ENCODE measurements at places on chromosomes 6 and 20. TPM values are rescaled to one million over a fixed set of nuclear protein-coding genes. Genes with fewer than 3 reads are reported as not detected.

- DNase-seq: no peak
- no peak overlapping the region for H3K4me3 ChIP-seq
- H3K4me1 ChIP-seq: peaks cover 9% of the 10 kb centered on the region
- H3K27ac ChIP-seq: no peak overlapping the region
- no peaks in the 10 kb centered on the region for H3K27me3 ChIP-seq
These were observed 31.6 kb upstream of the MRPS10 start for GRCh38 chr6:42249279-42249678.

- peaks cover 24% of the 10 kb centered on the region for H3K27me3 ChIP-seq
- DNase-seq: no peak
- peaks cover 14% of the 10 kb centered on the region for H3K4me1 ChIP-seq
- H3K4me3 ChIP-seq: no peak overlapping the region
These were observed 98.1 kb downstream of the YTHDF1 start for GRCh38 chr20:63117661-63118302.

- peaks cover 24% of the 10 kb centered on the region for H3K4me1 ChIP-seq
- no peak for DNase-seq
- H3K27me3 ChIP-seq: no peaks in the 10 kb centered on the region
- H3K36me3 ChIP-seq: no peaks in the 10 kb centered on the region
- no peak overlapping the region for H3K27ac ChIP-seq
These were observed 91.5 kb upstream of the RPS6KA2 start for GRCh38 chr6:166718516-166718915.

DNA sequence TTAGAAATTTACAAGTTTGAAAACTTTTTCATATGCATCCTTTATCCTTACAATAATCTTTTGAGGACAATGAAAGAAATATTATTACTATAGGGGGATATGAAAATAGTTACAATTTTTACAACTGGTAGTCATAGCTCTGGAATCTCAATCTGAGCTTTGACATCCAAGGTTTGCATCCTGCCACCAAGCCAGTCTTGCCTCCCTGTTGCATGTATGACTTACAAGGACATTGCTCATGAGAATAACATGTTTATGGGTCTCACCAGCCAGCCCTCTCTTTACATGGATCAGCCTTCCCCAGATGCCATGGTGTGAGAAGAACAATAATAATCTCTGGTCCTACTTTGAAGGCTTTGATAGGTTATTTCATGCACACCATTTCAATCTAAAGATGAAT lies 67.5 kb downstream of the THEMIS start:
- H3K36me3 ChIP-seq: no peaks in the 10 kb centered on the region
- H3K27me3 ChIP-seq: no peaks in the 10 kb centered on the region
- no peaks in the 10 kb centered on the region for H3K4me1 ChIP-seq
- no peak overlapping the region for H3K4me3 ChIP-seq
- no peak for DNase-seq
- H3K27ac ChIP-seq: no peak overlapping the region

GRCh38 chr6:68192988-68193387 lies 442.1 kb upstream of the ADGRB3 start:
- no peaks in the 10 kb centered on the region for H3K27me3 ChIP-seq
- DNase-seq: no peak
- no peaks in the 10 kb centered on the region for H3K36me3 ChIP-seq
- H3K4me3 ChIP-seq: no peak overlapping the region

Gene FAM209B
- total RNA-seq: not detected

DNA sequence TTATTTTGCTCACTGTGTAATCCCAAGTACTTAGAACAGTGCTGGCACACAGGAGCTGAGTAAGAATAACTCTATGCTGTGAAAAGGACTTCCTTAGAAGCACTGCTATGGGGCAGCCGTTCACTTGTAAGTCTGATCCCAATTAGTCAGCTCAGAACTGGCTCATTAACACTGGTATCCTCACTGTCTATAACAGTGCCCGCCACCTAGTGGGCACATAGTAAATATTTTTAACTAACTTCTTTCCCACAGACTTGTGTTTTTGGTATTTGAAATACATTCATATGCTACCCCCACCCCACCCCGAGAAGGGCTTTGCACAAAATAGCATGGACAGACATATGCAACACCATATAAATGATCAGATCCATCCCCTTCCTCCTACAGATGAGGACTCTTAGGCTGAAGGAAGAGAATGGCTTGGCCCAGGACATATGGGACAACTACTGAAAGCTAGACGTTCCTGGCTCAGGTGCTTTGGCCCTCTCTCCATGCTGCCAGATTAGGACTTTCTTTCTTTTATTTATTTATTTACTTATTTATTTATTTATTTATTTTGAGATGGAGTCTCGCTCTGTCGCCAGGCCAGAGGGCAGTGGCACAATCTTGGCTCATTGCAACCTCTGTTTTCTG lies 47.1 kb downstream of the DST start:
- H3K27ac ChIP-seq: no peak overlapping the region
- no peak overlapping the region for H3K4me3 ChIP-seq
- H3K36me3 ChIP-seq: peaks cover 15% of the 10 kb centered on the region
- no peaks in the 10 kb centered on the region for H3K4me1 ChIP-seq

GRCh38 chr20:61502433-61502832 lies 250.4 kb downstream of the CDH4 start:
- H3K4me3 ChIP-seq: no peak overlapping the region
- H3K27ac ChIP-seq: no peak overlapping the region
- H3K4me1 ChIP-seq: no peaks in the 10 kb centered on the region

Gene GPR31
- total RNA-seq: not detected

DNA sequence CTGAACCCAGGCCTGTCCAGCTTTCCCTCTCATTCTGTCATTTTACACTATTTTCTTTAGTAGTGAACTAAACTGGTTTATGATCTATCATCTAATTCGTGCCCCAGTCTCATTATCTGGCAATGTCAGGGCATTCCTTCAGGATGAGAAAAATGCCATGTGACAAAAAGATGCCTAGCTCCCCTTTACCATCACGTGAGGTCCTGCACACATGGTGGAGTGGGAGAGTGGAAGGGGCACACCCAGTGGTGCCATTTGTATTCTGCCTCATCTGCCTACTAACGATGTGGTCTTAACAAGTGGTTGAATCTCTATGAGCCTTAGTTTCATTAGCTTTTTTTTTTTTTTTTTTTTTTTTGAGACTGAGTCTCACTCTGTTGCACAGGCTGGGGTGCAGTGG lies 41.2 kb downstream of the CDC5L start:
- H3K36me3 ChIP-seq: peaks cover 75% of the 10 kb centered on the region
- H3K27me3 ChIP-seq: no peaks in the 10 kb centered on the region
- H3K4me1 ChIP-seq: no peaks in the 10 kb centered on the region
- H3K27ac ChIP-seq: no peak overlapping the region
- no peak for DNase-seq

DNA sequence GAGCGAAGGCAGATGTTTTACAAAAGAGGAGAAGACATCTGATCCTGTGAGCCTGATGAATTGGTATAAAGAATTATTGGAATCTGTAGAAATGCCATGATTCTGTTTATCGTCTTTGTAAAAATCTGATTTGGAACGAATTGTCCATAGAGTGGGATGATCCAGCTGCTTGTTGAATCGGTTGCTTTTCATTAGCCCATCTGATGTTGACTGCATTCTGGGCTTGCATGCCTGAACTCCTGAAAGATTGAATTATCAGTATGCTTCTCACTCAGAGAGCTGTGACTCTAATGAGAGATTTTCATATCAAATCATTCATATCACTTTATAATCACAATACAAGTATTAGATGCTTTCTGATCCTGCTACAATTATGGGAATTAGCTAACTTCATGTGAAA lies 100.6 kb downstream of the KLHL32 start:
- H3K27me3 ChIP-seq: peaks cover 43% of the 10 kb centered on the region
- H3K4me1 ChIP-seq: no peaks in the 10 kb centered on the region
- DNase-seq: no peak
- no peaks in the 10 kb centered on the region for H3K36me3 ChIP-seq
- H3K4me3 ChIP-seq: no peak overlapping the region

- no peaks in the 10 kb centered on the region for H3K4me1 ChIP-seq
- no peak for DNase-seq
- H3K27me3 ChIP-seq: 0 out of 2 replicates have a peak, but pooled peaks cover 2% of the 10 kb centered on the region
- no peaks in the 10 kb centered on the region for H3K36me3 ChIP-seq
- H3K27ac ChIP-seq: no peak overlapping the region
These were observed 345.0 kb downstream of the QKI start for GRCh38 chr6:163759542-163759941.

Gene NKAPL
- not detected for total RNA-seq

- peaks cover 42% of the 10 kb centered on the region for H3K4me1 ChIP-seq
- DNase-seq: no peak
- H3K27ac ChIP-seq: no peak overlapping the region
- H3K4me3 ChIP-seq: peak overlapping the region; percentile 92
- peaks cover 39% of the 10 kb centered on the region for H3K36me3 ChIP-seq
- H3K27me3 ChIP-seq: no peaks in the 10 kb centered on the region
These were observed 4.4 kb downstream of the PYGB start for GRCh38 chr20:25252230-25252651.

GRCh38 chr6:148799647-148800046 lies 52.8 kb downstream of the UST start:
- no peaks in the 10 kb centered on the region for H3K36me3 ChIP-seq
- peaks cover 8% of the 10 kb centered on the region for H3K4me1 ChIP-seq
- no peaks in the 10 kb centered on the region for H3K27me3 ChIP-seq
- DNase-seq: no peak

DNA sequence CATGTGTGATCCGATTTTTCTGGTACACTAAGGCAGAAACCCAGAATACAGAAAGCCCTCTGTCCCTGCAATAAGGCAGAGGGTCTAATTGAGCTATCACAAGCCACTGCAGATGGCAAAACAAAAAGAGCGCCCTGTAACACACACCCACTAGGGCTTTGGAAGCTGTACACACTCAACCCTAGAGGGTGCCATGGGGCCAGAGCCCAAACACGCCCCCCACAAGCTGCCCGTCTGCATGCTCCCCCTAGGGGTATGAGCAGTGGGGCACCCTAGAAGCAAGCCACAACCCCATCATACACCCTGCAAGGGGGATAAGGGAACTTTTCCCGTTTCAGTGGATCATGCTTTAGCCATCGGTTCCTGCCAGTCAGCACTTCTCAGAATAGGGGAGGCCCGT lies 62.2 kb upstream of the PDE10A start:
- H3K36me3 ChIP-seq: no peaks in the 10 kb centered on the region
- no peaks in the 10 kb centered on the region for H3K27me3 ChIP-seq
- DNase-seq: no peak
- H3K4me3 ChIP-seq: no peak overlapping the region
- H3K27ac ChIP-seq: no peak overlapping the region
- H3K4me1 ChIP-seq: no peaks in the 10 kb centered on the region

DNA sequence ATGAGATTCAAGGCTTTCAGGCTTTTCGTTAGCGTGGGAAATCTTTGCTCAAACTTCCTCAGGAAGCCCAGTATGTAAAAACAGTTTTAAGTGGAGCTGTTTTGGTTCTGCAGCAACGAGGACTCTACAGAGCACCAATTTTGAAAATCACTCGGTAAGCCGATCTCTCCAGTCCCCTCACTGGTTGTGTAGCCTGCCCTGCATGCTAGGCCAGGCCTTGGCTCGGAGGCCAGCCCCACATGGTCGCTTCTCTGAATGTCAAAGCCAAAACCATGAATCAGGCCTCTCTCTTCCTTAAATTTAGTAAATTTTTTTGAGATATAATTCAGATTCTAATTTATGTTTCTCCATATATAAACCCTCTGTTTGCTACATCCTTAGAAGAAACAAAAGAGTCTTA lies 108.0 kb downstream of the CHD6 start:
- no peak for DNase-seq
- H3K36me3 ChIP-seq: 0 out of 2 replicates have a peak, but pooled peaks cover 5% of the 10 kb centered on the region
- H3K4me3 ChIP-seq: no peak overlapping the region

DNA sequence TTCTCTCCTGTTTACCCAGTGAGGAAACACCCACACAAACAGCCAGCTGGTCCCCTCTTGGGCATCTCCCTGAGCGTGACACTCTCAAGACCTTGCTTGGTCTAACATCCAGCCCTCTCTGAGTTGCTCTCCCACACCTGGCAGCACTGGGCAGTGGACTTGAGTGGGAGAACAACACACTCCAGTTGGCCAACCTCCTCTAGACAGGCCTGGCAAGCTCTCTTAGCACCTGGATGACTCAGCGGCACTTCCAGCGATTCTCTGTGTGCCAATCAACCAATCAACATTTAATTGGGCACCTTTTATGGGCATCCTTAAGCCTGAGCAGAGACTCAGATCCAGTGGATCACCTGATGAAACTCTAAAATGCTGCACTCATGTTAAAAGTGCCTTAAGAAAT lies 76.6 kb upstream of the QKI start:
- H3K27me3 ChIP-seq: no peaks in the 10 kb centered on the region
- H3K4me1 ChIP-seq: no peaks in the 10 kb centered on the region
- no peak for DNase-seq
- H3K4me3 ChIP-seq: no peak overlapping the region

Gene AVP
- not detected for total RNA-seq

Gene KCNQ2
- not detected for total RNA-seq

- no peak overlapping the region for H3K4me3 ChIP-seq
- H3K4me1 ChIP-seq: no peaks in the 10 kb centered on the region
- H3K27me3 ChIP-seq: no peaks in the 10 kb centered on the region
- no peak for DNase-seq
These were observed 290.7 kb downstream of the PHF3 start for GRCh38 chr6:63926258-63926780.

Gene ELOVL2
- total RNA-seq: 0.91 TPM

GRCh38 chr6:137405806-137406205 lies 88.4 kb downstream of the OLIG3 start:
- DNase-seq: no peak
- H3K4me1 ChIP-seq: no peaks in the 10 kb centered on the region
- H3K27me3 ChIP-seq: peaks cover 13% of the 10 kb centered on the region
- H3K27ac ChIP-seq: no peak overlapping the region
- no peaks in the 10 kb centered on the region for H3K36me3 ChIP-seq
- no peak overlapping the region for H3K4me3 ChIP-seq

- no peaks in the 10 kb centered on the region for H3K36me3 ChIP-seq
- H3K27me3 ChIP-seq: peaks cover 28% of the 10 kb centered on the region
- no peaks in the 10 kb centered on the region for H3K4me1 ChIP-seq
- DNase-seq: peak; percentile 83
These were observed 35.0 kb downstream of the FOXF2 start for GRCh38 chr6:1424306-1424927.

- H3K4me1 ChIP-seq: peaks cover 5% of the 10 kb centered on the region
- no peak for DNase-seq
- no peak overlapping the region for H3K4me3 ChIP-seq
- H3K27me3 ChIP-seq: no peaks in the 10 kb centered on the region
These were observed 87.5 kb downstream of the CRYBG1 start for GRCh38 chr6:106448000-106448426.

GRCh38 chr20:24660651-24661050 lies 191.2 kb downstream of the SYNDIG1 start:
- H3K4me1 ChIP-seq: peaks cover 28% of the 10 kb centered on the region
- H3K36me3 ChIP-seq: no peaks in the 10 kb centered on the region
- no peak for DNase-seq
- no peak overlapping the region for H3K4me3 ChIP-seq

- H3K27ac ChIP-seq: no peak overlapping the region
- DNase-seq: no peak
- no peaks in the 10 kb centered on the region for H3K4me1 ChIP-seq
- no peaks in the 10 kb centered on the region for H3K36me3 ChIP-seq
These were observed 26.2 kb downstream of the SLC16A10 start for GRCh38 chr6:111113336-111114086.

Data from PC-3 (cell line).